Fibroblast of skin of right biceps (primary cell): ENCODE measurements at places on chromosomes 16 and 17.

GRCh38 chr16:60404401-60404800 lies 1631.8 kb downstream of the CDH8 start:
- DNase-seq = peak; percentile 53

GRCh38 chr17:82246365-82247181 lies 17.7 kb downstream of the SLC16A3 start:
- peak; percentile 66 for DNase-seq

DNA sequence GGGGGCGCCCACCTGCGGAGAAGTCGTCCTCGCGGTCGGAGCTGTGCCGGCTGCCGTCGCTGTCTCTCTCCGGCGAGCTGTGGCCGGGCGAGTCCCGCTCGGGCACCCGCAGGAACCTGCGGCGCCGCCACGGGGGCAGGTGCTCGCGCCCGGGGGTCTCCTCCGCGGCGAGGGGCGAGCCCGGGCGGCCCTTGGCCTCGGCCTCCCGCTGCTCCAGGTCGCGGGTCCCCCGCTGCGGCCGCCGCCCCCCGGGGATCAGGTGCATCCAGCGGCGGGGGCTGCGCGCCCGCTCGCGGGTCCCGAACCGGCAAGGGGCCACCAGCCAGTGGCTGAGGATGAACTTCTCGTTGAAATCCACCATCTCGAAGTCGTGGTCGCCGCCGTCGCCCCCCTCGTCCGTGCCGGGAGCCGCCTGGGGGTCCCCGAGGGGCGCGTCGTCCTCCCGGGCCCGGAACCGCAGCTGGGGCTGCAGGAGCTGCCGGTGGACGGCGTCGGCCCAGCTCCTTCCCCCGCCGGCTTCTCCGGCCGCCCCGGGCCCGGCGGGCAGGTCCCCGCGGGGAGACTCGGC lies 41.4 kb upstream of the BHLHA9 start:
- DNase-seq = no peak

- DNase-seq = no peak
Measured at GRCh38 chr16:67394155-67395104, 1.1 kb upstream of the TPPP3 start.

GRCh38 chr17:78383725-78384471 lies 5.4 kb downstream of the PGS1 start:
- peak; percentile 97 for DNase-seq

- DNase-seq = no peak
Measured at GRCh38 chr17:57803021-57803420, 46.8 kb downstream of the MRPS23 start.

DNA sequence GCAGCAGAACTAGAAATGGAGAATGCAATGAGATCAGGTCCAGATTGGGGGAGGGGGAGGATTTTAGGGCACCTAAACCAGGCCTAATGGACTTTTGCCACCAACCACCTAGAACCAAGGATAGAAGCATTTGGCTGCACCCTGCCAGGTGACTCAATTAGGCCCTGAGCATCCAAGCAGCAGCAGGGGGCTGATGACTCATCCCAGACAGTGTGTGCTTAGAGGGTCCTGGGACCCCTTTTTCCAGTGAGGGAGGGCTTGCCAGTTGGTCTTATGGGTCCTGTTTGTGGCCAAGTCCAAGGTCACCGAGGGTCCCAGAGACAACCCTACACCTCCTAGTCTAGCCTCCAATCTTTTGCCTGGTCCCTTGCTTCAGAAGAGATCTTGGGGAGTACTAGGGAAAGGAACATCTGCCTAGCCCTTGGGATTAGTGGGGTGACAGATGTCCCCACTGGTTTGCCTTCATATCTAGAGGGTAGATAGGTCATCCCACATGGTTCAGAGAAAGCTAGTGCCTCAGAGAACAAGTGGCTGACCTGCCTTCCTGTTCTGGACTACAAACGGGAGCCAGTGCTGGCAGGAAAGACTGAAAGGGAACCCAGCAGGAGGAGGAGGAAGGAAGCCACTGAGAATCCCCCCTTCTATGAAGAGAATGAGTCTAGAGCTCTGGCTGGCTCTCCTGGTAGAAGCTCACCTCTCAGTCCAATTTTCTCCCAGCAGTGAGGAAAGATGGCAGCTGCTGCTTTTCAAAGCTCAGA lies 1.6 kb upstream of the TBKBP1 start:
- DNase-seq = no peak

DNA sequence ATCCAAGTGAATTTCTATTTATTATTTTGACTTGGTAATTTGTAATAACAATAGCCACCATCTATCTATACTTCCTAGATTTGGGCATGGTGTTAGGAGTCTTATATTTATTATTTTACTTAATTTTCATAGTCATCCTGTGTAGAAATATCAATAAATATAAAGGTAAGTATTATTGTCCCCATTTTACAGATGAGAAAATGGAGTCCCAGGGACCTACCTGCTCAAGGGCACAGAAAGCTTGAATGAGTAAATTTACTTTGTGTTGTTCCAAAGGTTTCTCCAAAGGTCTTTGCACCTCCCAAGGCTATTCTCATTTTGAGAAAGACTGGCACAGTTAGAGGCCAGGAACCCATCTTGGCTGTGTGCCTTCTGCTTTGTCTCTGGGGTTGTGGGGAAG lies 738.3 kb downstream of the WWOX start:
- DNase-seq = no peak

DNA sequence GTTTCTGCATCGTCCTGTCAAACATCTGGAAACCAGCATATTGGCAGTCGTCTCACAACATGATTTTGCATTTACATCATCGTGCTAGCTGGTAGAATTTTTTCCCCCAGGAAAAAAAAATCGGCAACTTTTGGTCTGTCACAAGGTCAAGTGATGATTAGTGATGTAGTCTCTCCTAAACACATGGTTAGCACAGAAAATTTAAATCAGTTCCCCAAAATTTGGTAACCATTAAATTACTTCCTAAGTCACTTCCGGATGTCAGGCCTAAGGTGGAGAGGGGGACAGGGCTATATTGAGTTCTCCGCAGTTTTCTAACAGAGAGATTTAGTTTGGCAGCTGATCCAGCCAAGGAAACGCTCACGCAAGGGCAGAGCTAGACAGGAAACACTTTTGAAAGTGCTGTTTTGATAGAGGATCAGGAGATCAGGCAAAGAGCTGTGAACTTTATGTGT lies 271.0 kb upstream of the TBX2 start:
- peak; percentile 35 for DNase-seq
